ENCODE measurements at places on chromosomes 1 and 21. TPM values are rescaled to one million over a fixed set of nuclear protein-coding genes. Genes with fewer than 3 reads are reported as not detected.
A peak's percentile ranks its signal among the peaks of the same experiment; 100 is the strongest.

DNA sequence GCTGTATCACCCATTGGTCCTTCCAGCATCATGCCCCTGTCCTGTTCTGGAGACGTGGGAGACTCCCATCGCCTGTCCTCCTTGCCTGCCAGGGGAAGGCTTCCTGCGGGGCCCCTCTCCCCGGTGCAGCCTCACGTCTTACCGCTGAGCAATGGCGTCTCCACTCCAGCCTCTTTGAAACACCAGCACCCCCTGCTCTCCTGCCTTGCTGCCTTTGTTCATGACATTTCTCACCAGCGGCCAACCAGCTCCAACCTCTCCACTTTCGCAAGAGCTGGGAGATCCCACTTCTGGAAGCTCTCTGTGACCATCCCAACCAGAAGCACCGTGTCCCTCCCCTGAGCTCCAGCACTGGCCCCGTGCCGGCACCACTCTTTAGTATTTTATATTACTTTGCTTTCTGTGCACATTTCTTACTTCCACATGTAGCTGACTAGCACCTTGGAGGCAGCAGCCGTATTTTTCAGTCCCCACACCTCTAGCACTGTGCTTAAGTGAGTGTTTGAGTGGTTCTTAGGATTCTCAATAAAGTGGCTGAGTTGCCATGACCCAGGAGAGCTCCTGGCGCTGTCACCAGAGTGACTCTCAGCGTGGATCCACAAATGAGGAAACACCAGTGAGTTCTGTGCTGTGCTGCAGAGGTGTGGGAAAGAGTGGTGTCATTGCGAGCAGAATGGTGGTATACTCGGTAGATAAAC is 83.5 kb downstream of the ATP5PO start:
- no peak overlapping the region for H3K27ac ChIP-seq
- no peak overlapping the region for H3K4me3 ChIP-seq
- H3K4me1 ChIP-seq, result peaks cover 14% of the 10 kb centered on the region

GRCh38 chr1:230160957-230161771 is 94.1 kb downstream of the GALNT2 start:
- no peaks in the 10 kb centered on the region for H3K27me3 ChIP-seq
- H3K36me3 ChIP-seq, result no peaks in the 10 kb centered on the region
- H3K4me1 ChIP-seq, result peaks cover 10% of the 10 kb centered on the region

- no peak for DNase-seq
- H3K27me3 ChIP-seq, result no peaks in the 10 kb centered on the region
- peaks cover 15% of the 10 kb centered on the region for H3K36me3 ChIP-seq
- H3K27ac ChIP-seq, result no peak overlapping the region
These were observed 1.8 kb upstream of the ZFP69 start for GRCh38 chr1:40475268-40475667.

LYPD8 gene
- not detected for total RNA-seq

SPRR2G gene
- total RNA-seq, result not detected

GRCh38 chr1:36847761-36848160 is 186.6 kb downstream of the GRIK3 start:
- H3K27me3 ChIP-seq, result peaks cover 79% of the 10 kb centered on the region
- DNase-seq, result no peak
- no peaks in the 10 kb centered on the region for H3K4me1 ChIP-seq
- H3K27ac ChIP-seq, result no peak overlapping the region
- H3K36me3 ChIP-seq, result no peaks in the 10 kb centered on the region
- H3K4me3 ChIP-seq, result no peak overlapping the region

DYNLT4 gene
- 0.72 TPM for total RNA-seq

DNA sequence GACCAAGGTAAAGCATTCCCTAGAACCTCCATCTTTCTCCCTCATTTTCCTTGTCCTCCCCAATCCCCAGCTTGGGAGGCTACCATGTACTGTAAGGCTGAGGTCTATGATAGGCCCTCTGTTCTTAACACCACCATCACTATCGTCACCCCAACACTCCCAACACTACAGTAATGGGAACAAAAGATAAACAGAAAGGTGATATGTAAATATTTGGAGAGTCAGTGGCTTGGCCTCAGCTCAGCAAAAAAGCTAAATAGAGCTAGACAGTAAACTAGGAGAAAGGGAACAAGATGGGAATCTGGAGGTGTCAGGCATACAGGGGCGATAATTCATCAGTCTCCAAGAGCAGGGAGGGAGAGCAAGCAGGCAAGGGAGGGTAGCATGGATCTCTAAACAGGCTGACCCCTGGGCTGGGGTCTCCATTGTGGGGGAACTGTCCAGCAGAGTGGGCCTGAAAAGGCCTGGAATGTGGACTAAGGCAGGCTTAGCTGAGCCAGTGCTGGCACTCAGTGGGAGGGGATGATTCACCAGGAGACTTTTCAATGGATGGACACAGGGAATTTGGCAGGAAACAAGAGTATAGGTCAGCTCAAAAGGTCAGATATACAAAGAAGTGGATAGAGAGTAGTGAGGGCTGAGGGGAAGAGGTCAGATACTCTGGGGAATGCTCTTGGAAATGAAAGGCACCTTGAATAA is 6.7 kb downstream of the WNT2B start:
- H3K27me3 ChIP-seq, result peaks cover 7% of the 10 kb centered on the region
- no peak overlapping the region for H3K27ac ChIP-seq
- no peak overlapping the region for H3K4me3 ChIP-seq
- DNase-seq, result no peak
- peaks cover 33% of the 10 kb centered on the region for H3K36me3 ChIP-seq

DNA sequence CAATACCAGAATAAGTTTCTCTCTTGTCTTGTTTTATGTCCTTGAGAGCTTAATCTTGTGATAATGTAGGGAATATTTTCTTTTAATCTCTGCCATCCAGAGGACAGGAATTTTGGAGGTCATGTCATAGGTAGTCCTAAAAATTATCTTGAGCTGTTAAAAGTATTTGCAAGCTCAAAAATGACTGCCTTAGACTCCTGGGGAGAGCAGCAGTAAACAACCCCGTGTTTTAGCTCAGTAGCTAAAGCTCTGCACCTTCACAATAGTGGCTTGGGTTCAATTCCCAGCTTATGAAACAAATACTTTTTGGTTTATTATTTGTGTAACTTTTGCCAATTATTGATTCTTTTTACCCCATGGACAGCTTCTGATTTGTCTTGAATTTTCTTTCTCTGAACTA is 99.4 kb upstream of the OLFM3 start:
- peaks cover 6% of the 10 kb centered on the region for H3K27me3 ChIP-seq
- no peak overlapping the region for H3K27ac ChIP-seq
- H3K36me3 ChIP-seq, result no peaks in the 10 kb centered on the region
- peaks cover 22% of the 10 kb centered on the region for H3K4me1 ChIP-seq
- DNase-seq, result no peak
- H3K4me3 ChIP-seq, result no peak overlapping the region

- H3K4me1 ChIP-seq, result peaks cover 14% of the 10 kb centered on the region
- H3K4me3 ChIP-seq, result no peak overlapping the region
- H3K27me3 ChIP-seq, result no peaks in the 10 kb centered on the region
- peaks cover 18% of the 10 kb centered on the region for H3K36me3 ChIP-seq
These were observed 62.7 kb downstream of the CENPF start for GRCh38 chr1:214665606-214666110.

- peaks cover 7% of the 10 kb centered on the region for H3K4me1 ChIP-seq
- no peak overlapping the region for H3K27ac ChIP-seq
- no peak for DNase-seq
- H3K27me3 ChIP-seq, result no peaks in the 10 kb centered on the region
These were observed 36.0 kb downstream of the SEC16B start for GRCh38 chr1:177933881-177934280.

DNA sequence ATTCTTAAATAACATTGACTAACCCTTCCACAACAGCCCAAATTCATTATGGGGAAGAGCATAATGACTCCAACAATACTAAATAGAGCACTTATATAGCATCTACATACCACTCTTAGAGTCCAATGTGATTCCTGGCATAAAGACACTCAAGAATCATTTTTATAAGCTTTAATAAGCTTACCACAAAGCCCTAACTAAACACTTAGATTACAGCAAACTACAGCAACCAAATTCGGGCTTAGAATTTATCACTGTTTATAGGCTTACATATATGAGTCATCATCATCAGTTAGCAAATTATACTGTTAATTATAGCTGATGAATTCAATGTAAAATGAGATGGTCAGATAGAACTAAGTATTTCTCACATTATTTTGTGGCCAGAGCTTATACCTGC is 7.3 kb downstream of the SCYL3 start:
- no peak overlapping the region for H3K27ac ChIP-seq
- peaks cover 36% of the 10 kb centered on the region for H3K4me1 ChIP-seq
- no peaks in the 10 kb centered on the region for H3K27me3 ChIP-seq
- no peak overlapping the region for H3K4me3 ChIP-seq

GRCh38 chr1:94579876-94580294 is 38.3 kb upstream of the F3 start:
- peaks cover 37% of the 10 kb centered on the region for H3K36me3 ChIP-seq
- H3K4me1 ChIP-seq, result peaks cover 19% of the 10 kb centered on the region
- H3K4me3 ChIP-seq, result no peak overlapping the region
- H3K27me3 ChIP-seq, result no peaks in the 10 kb centered on the region
- peak overlapping the region; percentile 95 for H3K27ac ChIP-seq
- peak; percentile 44 for DNase-seq

GRCh38 chr1:56901716-56902115 is 47.1 kb downstream of the C8A start:
- peaks cover 44% of the 10 kb centered on the region for H3K27me3 ChIP-seq
- DNase-seq, result no peak
- H3K4me3 ChIP-seq, result no peak overlapping the region

- no peak for DNase-seq
- H3K4me1 ChIP-seq, result peaks cover 24% of the 10 kb centered on the region
- H3K4me3 ChIP-seq, result peak overlapping the region; percentile 87
- peaks cover 32% of the 10 kb centered on the region for H3K36me3 ChIP-seq
These were observed 2.8 kb downstream of the RPS8 start for GRCh38 chr1:44777969-44778635.

PRR9 gene
- not detected for total RNA-seq

DNA sequence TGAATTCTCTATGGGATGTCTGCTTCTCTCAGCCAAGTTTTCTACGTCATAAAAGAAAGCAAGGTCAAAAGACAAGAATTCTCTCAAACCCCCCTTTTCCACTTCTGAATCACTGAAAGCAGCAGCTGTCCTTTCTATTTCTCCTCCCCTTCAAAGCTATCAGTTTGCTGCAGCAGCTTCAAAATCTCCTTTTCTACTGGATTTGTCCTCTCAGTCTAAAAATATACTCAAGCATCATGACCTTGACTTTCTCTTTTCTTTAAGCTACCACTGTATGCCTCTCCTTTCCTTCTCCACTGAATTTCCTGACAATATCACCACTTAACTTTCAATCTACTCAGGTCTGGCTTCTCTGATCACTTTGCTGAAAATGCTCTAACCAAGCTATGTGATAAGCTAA is 1.9 kb downstream of the WDR64 start:
- no peaks in the 10 kb centered on the region for H3K36me3 ChIP-seq
- H3K4me1 ChIP-seq, result no peaks in the 10 kb centered on the region
- H3K4me3 ChIP-seq, result no peak overlapping the region
- DNase-seq, result no peak
- H3K27me3 ChIP-seq, result peaks cover 7% of the 10 kb centered on the region

GRCh38 chr1:232059726-232060374 is 433.3 kb downstream of the DISC1 start:
- no peak overlapping the region for H3K27ac ChIP-seq
- peaks cover 10% of the 10 kb centered on the region for H3K27me3 ChIP-seq
- no peak overlapping the region for H3K4me3 ChIP-seq
- no peaks in the 10 kb centered on the region for H3K4me1 ChIP-seq

- H3K36me3 ChIP-seq, result no peaks in the 10 kb centered on the region
- H3K4me1 ChIP-seq, result peaks cover 5% of the 10 kb centered on the region
These were observed 7.1 kb upstream of the GPR61 start for GRCh38 chr1:109532365-109533136.

DNA sequence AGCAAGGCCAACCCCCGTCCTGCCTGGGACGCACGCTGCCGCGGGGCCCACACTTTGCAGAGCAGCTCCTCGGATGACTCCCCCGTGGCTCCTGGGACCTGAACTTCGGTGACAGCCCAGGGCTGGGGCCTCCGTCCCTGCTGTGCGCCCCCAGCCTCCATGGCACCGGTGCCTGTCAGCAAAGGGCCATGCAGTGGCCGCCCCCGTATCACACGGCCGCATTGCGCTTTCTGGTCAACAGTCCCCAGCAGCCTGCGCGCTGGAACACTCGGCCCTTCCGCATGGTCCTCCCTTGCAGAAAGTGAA is 18.0 kb downstream of the NADK start:
- H3K4me3 ChIP-seq, result no peak overlapping the region
- H3K27me3 ChIP-seq, result no peaks in the 10 kb centered on the region
- H3K27ac ChIP-seq, result no peak overlapping the region
- peaks cover 16% of the 10 kb centered on the region for H3K36me3 ChIP-seq

AMY1B gene
- not detected for total RNA-seq

DNA sequence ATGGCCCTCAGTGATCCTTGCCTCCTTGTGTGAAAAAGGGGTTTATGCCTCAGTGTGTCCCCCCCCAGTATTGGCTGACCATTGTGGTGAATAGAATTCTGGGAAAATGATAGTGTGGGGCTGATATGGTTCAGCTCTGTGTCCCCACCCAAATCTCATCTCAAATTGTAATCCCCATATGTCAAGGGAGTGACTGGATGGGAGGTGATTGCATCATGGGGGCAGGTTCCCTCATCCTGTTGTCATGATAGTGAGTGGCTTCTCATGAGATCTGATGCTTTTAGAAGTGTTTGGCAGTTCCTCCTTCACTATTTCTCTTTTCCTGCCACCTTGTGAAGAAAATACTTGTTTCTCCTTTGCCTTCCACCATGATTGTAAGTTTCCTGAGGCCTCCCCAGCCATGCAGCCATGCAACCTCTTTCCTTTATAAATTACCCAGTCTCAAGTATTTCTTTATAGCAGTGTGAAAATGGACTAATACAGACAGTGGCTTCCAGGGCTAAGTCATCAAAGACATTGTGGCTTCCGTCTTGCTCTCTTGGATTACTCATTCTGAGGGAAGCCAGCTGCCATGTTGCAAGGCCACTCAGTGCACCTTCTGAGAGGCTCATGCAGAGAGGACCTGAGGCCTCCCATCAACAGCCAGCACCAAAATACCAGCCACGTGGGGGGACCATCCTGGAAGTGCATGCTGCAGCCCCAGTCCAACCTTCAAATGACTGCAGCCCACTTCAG is 40.6 kb upstream of the SOD1 start:
- H3K36me3 ChIP-seq, result no peaks in the 10 kb centered on the region
- no peaks in the 10 kb centered on the region for H3K4me1 ChIP-seq
- H3K27me3 ChIP-seq, result no peaks in the 10 kb centered on the region

CFHR4 gene
- total RNA-seq, result not detected

All from mesothelial cell of epicardium (in vitro differentiated cells).